RPMI8226 (cell line): ENCODE measurements at places on chromosomes 7 and 10.

GRCh38 chr10:123913688-123914268 is 22.2 kb upstream of the CPXM2 start:
- no peak for DNase-seq

- no peak for DNase-seq
Measured at GRCh38 chr7:69568266-69568665, 30.0 kb upstream of the AUTS2 start.

DNA sequence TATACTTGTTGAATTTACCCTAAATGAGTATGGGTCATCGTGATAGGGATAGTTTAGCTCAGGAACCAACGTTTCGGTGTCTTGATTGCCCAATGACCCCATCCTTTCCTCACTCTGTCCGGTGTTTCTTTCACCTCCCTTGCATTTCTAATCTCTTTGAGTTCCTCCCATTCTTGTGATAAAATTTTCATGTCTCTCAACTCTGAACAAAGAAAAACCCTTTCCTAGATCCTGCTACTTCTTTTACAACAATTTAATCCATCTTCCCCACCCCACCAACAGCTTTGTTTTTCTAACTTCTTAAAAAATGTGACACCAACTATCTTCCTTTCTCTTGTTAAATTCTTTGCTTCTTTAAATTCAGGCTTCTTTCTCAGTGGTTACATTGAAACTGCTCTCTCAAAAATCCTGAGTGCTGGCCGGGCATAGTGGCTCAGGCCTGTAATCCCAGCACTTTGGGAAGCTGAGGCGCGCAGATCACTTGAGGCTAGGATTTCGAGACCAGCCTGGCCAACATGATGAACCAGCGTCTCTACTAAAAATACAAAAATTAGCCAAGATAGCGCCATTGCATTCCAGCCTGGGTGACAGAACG is 130.3 kb upstream of the MINDY3 start:
- no peak for DNase-seq

GRCh38 chr10:129861776-129862531 is 102.1 kb downstream of the EBF3 start:
- no peak for DNase-seq

GRCh38 chr7:73718905-73719805 is at the start of gene STX1A:
Gene STX1A, minus strand, starts transcription at chr7:73719669. Its CDS starts 38 bp downstream, at chr7:73719631.
- DNase-seq = peak; percentile 88

GRCh38 chr7:138887085-138887710 is 89.2 kb upstream of the ATP6V0A4 start:
- DNase-seq = no peak

GRCh38 chr7:2521952-2522591 is 2.5 kb downstream of the LFNG start:
- peak; percentile 39 for DNase-seq

- DNase-seq = no peak
Measured at GRCh38 chr7:98571006-98571405, 46.1 kb upstream of the NPTX2 start.

DNA sequence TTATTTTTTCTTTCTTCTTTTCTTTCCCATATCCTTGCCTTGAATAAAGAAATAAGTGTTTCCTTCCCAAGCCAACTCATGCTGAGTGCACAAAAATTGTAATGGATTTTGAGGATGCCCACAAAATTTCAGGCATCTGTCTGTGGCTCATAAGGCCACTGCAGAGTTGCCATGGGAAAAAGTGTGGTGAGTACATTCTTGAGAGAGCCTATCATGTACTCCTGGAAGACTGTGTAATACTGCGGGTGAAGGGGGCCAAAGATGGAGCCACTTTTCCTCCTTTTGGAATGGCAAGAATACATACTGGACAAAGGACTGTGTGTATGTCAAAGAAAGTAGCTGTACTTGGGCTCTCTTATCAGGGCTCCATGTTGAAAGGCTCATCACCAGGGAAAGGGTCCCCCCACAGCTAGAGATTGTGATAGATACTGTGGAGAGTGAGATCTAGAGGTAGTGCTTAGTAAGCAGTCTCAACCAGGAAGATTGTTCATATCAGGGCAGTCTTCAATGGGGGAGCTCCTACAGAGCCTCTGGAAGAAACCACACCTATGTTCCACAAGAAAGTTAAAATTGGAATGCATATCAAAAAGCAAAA is 341.6 kb upstream of the KCND2 start:
- no peak for DNase-seq

- DNase-seq = peak; percentile 47
Measured at GRCh38 chr10:43208147-43209073, 58.5 kb downstream of the RASGEF1A start.

GRCh38 chr7:73892003-73892999 is 31.3 kb downstream of the TMEM270 start:
- peak; percentile 63 for DNase-seq

DNA sequence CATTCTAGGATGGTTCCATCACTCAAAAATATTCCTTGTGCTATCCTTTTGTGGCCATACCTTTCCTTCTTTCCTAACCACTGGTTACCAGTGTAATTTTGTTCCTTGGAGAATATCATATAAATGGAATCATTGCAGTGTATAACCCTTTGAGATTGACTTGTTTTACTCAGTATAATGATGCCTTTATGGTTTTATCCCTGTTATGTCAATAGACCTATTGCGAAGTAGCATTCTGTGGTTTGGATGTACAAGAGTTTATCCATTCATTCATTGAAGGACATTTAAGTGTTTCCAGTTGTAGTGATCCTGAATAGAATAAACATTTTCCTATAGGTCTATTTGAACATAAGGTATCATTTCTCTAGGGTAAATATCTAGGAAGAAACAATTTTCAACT is 54.2 kb downstream of the RBM33 start:
- no peak for DNase-seq

- DNase-seq = no peak
Measured at GRCh38 chr10:5453749-5454489, 41.6 kb downstream of the NET1 start.

DNA sequence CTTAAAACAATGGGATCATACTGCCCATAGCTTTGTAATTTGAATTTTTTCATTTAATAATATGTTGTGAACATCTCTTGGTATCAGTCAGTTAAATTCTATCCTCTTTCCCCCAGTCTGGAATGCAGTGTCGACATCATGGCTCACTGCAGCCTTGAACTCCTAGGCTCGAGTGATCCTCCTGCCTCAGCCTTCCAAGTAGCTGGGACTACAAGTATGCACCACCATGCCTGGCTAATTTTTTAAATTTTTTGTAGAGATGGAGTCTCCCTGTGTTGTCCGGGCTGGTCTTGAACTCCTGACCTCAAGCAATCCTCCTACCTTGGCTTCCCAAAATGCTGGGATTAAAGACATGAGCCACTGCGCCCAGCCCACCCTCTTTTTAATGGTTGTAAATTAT is 34.6 kb downstream of the MPLKIP start:
- DNase-seq = no peak

GRCh38 chr10:132626761-132627665 is 89.4 kb downstream of the INPP5A start:
- DNase-seq = no peak

- DNase-seq = no peak
Measured at GRCh38 chr7:105621176-105621575, 39.9 kb upstream of the EFCAB10 start.

DNA sequence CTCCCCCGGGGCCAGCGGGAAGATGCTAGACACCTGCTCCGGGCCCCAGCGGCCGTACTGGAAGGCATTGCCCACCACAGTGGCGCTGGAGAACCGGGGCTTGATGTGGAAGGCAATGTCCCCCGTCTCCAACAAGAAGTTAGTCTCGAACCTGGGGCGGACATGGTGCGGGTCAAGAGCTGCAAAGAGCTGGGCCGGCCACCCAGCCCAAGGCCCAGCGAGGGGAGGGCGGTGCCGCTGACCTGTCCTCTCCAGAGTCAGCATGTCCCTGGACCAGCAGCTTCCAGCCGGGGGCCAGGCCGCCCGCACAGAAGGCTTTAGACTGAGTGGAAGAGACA is 551 bp downstream of the GRIFIN start:
- no peak for DNase-seq

DNA sequence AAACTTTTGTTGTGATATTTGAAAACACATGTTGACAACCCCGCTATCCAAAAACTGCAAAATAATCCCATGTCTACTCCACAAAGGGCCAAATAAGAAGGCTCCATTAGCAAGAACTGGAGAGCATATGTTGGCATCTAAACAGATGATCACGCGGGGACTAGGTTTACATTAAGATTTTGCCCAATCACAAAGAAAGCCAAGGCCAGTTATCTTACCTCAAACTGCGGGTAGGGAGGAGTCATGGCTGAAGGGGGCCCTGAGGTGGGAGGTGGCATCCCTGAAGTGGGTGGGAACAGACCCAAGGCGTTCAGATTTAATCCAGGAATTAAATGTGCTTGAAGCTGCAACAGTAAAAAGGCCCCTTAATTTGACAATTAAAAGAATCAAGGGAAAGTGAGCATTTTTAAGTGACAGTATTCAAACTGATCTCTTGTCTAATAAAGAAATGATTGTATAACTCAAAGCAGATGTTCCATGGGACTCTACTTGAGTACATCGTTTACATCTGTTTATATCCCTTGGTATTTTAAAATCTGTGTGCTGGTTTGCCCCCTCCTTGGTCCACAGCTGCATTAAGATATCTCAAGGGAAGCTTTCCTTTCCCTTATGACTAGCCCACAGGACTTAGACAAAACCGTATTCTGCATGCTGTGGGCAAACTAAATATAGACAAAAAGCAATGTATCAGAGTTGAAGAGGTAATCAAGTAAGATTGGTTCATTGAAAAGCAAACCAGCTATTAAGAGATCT is 42.9 kb downstream of the MALSU1 start:
- no peak for DNase-seq

- DNase-seq = no peak
Measured at GRCh38 chr7:75696263-75697037, 42.3 kb downstream of the HIP1 start.

- DNase-seq = no peak
Measured at GRCh38 chr10:17128261-17128660, 1.4 kb downstream of the CUBN start.

GRCh38 chr10:133276435-133277201 is at the start of gene ADAM8:
Gene ADAM8, minus strand, starts transcription at chr10:133276868. Its CDS starts 51 bp downstream, at chr10:133276817.
- peak; percentile 6 for DNase-seq

DNA sequence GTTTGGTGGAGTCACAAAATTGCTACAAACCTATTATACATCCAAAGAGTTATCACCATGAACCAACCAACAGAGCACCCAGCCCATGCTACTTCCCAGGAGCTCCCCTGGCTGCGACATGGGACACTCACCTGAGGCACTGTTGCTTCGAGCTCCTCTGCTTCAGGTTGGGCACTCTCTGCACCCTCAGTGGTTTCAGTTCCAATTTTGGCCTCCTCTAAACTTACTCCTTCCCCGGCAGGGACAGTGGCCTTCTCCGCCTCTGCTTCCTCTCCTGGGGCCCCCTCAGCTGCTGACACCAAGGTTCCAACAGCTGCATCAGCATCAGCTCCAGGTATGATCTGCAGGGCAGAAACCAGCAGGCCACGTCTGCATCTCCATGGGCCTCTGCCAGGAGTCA is 120.4 kb upstream of the TARP start:
- peak; percentile 90 for DNase-seq

DNA sequence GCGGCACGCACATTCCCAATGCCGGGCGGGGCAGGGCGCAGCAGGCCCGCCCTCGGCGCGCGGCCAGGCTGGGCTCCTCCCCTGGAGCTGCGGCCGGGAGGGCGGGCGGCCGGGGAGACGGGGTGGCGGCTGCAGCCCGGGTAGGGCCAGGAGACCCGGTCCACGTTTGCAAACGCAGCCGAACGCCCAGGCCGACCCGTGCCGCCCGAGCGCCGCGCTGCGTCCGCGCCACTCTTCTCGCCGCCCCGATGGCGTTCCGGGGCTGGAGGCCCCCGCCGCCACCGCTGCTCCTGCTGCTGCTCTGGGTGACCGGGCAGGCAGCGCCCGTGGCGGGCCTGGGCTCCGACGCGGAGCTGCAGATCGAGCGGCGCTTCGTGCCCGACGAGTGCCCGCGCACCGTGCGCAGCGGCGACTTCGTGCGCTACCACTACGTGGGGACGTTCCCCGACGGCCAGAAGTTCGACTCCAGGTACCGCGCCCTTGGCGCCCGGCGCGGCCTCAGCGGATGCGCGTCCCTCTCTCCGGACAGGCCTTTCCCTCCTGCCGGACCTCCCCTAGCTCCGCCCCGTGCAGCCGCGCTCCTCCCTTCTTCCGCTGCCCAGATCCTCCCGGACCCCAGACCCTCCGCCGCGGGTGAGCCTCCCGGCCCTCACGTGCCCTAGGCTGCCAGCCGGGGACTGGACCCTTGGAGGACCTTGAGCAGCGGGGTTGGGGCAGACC is at the start of gene FKBP9:
Gene FKBP9, plus strand, starts transcription at position 115 of the 720 bp plus-strand sequence. Its CDS starts 134 bp downstream, at position 249.
- no peak for DNase-seq

- peak; percentile 58 for DNase-seq
Measured at GRCh38 chr7:8639668-8640067, 206.3 kb downstream of the NXPH1 start.

GRCh38 chr10:118256825-118257570 is 85.1 kb downstream of the FAM204A start:
- DNase-seq = no peak

DNA sequence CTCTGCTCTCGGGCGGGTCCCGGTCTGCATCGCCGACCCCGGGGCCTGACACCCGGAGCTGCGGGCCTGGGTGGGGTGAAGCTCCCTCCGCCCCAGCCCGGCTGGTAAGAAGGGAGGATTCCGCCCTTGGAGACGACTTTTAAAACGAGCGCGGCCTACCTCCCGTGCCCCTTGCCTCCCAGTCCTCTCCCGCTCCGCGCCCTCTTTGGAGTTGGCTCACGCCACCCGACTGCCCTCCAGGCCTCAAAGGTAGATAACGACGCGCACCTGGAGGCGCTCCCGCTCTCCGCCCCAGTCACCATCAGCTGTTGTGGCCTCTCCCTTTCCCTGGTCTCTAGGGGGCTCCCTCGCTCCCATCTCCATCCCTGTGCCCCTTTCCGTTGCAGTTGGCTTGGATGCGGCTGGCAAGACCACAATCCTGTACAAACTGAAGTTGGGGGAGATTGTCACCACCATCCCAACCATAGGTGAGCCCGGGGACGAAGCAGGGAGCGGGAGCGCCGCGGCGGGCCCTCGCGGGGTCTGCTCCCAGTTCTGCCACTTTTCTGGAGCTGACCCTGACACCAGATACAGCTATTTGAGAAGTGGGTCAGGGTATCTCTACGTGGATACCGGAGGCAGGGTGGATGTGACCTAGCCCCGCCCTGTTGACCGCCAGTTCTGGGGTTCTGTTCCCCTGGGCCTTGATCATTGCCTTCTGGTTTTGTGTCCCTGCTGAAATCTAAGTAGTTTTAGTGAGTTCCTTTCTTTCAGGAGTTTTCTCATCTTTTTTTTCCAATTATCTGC is 679 bp downstream of the ARF5 start:
- DNase-seq = peak; percentile 65
